ENCODE measurements at places on chromosomes 3 and 15.
A peak's percentile ranks its signal among the peaks of the same experiment; 100 is the strongest.

GRCh38 chr3:42513521-42513920, 11.1 kb downstream of the VIPR1 start:
- DNase-seq, result no peak

GRCh38 chr3:197599089-197599765, 43.5 kb upstream of the BDH1 start:
- peak; percentile 92 for DNase-seq

GRCh38 chr15:60740231-60740630, 261.3 kb upstream of the ICE2 start:
- DNase-seq, result no peak

DNA sequence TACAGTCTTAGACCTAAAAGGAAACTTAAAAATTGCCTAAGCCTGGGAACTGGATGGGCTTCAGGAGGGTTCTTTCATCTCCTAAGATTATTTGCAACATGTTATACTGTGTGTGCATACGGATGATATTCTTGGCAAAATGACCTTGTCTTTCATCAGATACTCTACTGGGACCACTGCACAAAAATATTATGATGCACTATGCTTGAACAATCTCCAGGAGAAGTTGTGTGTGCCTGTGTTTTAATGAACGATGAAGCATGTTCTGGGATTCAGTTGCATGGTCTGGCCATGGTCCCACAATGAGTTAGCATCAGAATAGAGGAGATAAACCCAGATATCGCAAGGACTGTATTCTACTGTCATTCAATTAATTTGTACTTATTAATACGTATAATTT, 68.7 kb downstream of the GAP43 start:
- no peak for DNase-seq

GRCh38 chr15:68411343-68411675, 20.7 kb downstream of the ITGA11 start:
- no peak for DNase-seq

- DNase-seq, result no peak
Measured at GRCh38 chr15:77528290-77528967, 104.3 kb downstream of the LINGO1 start.
